Stimulated activated CD4-positive, alpha-beta T cell treated with anti-CD3 and anti-CD28 coated beads, Interleukin-4, amount 100 ng/mL, for 48 hours (primary cell): ENCODE measurements at places on chromosomes 13 and 19.

- no peak for DNase-seq
These were observed 42.7 kb downstream of the ING1 start for GRCh38 chr13:110756219-110756631.

DNA sequence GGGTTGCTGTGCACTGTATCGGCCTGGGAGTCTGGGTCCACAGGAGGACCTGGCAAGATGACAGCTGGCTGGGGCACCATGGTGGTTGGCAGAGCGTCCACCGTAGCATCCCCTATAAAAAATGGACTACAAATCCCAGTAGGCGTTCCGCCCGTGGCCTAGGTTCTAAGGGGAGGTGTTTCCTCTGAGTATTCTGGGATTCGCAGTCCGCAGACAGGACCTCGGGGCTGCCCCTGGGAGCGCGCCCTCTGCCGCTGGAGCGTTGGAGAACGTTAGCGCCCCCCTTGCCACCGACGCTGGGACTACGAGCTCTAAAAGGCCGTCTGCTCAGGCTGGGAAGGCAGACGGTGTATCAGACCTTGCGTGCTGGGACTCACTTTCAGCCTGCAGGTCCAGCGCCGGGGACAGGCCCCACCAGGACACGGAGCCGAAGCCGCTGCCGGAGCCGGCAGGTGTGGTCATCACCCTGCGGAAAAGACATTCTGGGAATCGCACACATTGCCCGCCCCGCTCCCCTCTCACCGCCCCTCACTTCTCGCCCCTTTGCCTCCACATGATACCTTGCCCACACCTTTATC is 372 bp downstream of the DNAAF3 start:
- DNase-seq: no peak

- no peak for DNase-seq
These were observed 6.6 kb upstream of the GADD45B start for GRCh38 chr19:2469102-2469914.

DNA sequence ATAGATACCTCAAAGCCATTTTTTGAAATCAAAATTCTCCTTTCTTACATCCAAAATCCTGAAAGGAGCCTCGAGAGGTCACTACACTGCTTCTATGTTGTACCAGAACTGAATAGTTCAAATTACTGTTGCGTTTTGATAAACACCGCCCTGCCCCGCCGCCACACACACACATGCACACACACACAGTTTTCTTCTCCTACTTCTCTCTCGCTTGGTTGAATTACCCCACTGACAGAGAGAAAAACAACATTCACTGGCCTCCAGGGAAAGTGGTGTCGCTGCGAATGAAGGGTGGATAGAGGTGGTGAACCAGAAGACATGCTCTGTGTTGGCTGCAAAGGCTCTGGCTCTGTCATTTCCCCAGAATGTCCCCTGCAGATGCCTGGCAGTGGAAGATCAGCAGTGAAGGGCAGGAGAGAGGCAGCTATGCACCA is 183.4 kb upstream of the RFC3 start:
- no peak for DNase-seq
